ENCODE measurements at places on chromosomes 12 and 14. TPM values are rescaled to one million over a fixed set of nuclear protein-coding genes. Genes with fewer than 3 reads are reported as not detected.

REP15 gene
- not detected for total RNA-seq

ATF7 gene
- 19.3 TPM for total RNA-seq

AMHR2 gene
- not detected for total RNA-seq

CTSG gene
- not detected for total RNA-seq

DNAAF2 gene
- total RNA-seq: 9.9 TPM

GPX2 gene
- not detected for total RNA-seq

SLC7A7 gene
- 0.10 TPM for total RNA-seq

TMEM117 gene
- total RNA-seq: 1.7 TPM

RAB15 gene
- total RNA-seq: 4.8 TPM

CLEC2D gene
- 191 TPM for total RNA-seq

RNASE7 gene
- total RNA-seq: not detected

SLC2A14 gene
- total RNA-seq: 8.0 TPM

PRKAB1 gene
- total RNA-seq: 27.3 TPM

- no peak for DNase-seq
Observed at GRCh38 chr12:48191096-48191495, 7.7 kb downstream of the CCDC184 start.

DNA sequence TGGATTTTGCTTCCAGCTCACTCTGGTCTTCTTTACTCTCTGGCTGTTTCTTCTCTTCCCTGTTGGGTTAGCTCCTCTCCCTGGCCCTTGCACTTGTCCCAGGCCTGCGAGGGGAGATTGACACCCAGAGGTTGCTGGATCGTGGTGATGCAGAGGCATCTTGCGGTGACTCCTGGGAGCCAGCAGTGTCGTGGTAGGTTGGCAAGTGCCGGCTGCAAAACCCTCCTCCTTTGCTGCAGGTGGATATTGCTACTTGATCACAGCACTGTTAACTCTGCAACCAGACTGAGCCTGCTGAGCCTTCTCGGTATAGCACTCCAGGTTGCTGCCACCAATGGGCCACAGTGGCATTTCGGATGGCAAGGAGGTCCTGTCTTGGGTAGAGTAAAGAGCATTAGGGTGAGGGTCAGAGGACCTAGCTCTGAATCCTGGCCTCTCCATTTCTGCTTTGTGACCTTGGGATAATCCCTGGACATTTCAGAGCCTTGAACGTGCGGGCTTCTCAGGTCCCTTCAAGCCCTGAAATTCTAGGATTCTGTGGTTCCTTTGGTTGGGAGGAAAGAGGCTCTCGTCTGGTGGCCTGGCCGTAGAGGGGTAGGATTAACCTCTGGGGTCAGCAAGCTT lies 87.4 kb downstream of the TSPAN9 start:
- no peak for DNase-seq

DNA sequence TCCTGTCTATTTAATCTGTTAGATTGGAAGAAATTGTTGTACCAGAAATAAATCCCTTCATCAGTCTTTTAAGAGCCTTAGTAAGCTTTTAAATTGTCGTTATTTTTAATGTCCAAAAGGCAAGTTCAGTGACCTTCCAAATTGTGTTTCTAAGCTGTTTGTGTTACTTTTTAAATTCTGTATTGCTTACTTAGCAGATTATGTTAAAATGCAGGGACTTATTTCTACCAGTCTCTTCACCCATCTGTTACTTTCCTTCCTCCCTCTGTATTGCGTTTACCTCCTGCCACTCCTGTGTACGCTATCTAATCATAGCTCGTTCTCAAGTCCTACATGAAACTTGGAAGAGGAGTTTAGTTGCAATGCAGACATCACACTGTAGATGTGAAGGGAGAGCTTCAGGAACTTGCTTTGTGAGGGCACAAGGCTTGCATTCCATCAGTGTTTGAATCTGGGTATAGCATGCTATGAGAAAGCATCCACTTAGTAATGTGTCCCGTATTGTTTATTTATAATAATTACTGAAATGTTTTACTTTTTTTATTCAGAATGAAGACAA lies 406.5 kb upstream of the RGS6 start:
- no peak for DNase-seq

- DNase-seq: peak; percentile 53
Observed at GRCh38 chr14:100547633-100548294, 39.5 kb downstream of the BEGAIN start.

- DNase-seq: no peak
Observed at GRCh38 chr12:563787-564298, 99.4 kb downstream of the NINJ2 start.

DNA sequence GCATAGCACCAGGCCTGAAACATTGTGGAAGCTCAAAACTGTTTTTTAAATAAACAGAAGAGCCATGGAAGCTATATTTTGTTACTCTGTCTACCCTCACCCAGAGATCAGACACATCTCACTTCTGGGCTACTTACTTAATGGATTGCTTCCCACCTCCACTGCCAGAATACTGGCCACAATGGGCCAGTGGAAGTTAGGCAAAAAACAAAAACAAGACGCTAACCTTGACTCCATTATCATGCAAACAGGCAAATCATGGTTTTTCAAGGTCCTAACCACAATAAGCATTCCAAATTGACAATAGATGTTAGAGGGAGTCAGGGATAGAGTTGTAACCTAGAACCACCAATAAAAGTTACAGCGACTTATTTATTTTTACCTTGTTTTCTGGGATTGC lies 52.7 kb upstream of the PTCSC3 start:
- no peak for DNase-seq

GRCh38 chr12:57519796-57520052 lies 590 bp downstream of the DDIT3 start:
- DNase-seq: no peak

GRCh38 chr12:46160981-46161690 lies 107.7 kb downstream of the SLC38A1 start:
- DNase-seq: no peak

DNA sequence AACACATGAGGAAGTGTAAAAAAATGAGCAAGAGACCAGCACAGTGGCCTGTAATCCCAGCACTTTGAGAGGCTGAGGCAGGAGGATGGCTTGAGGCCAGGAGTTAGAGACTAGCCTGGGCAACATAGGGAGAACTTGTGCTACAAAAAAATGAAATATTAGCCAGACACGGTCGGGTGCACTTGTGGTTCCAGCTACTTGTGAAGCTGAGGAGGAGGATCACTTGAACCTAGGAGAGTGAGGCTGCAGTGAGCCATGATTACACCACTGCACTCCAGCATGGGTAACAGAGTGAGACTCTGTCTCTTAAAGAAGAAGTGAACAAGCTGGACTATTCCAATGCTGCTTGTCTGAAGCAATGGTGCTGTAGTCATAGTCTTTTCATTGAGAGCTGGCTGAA lies 36.3 kb upstream of the MAP3K9 start:
- DNase-seq: no peak

DNA sequence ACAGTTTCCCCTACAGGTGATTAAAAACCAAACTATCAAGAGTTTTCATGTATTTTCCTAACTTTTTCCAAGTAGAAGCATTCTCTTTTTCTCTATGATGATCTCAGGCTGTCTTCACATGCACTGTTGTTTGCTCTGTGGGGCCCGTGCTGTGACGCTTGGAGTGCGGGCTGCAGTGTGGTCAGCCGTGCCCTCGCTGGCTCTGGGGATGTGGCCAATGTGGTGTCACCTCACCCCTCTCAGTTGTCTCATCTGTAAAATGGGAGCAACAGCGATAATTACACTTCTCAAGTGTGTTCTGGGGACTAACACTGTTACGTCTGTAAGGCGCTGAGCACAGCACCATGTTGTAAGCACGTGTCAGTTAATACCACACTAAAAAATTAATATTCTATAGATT lies 28.6 kb downstream of the DDX51 start:
- DNase-seq: no peak

GRCh38 chr12:57610554-57611107 lies 604 bp upstream of the ARHGEF25 start:
- DNase-seq: no peak

DNA sequence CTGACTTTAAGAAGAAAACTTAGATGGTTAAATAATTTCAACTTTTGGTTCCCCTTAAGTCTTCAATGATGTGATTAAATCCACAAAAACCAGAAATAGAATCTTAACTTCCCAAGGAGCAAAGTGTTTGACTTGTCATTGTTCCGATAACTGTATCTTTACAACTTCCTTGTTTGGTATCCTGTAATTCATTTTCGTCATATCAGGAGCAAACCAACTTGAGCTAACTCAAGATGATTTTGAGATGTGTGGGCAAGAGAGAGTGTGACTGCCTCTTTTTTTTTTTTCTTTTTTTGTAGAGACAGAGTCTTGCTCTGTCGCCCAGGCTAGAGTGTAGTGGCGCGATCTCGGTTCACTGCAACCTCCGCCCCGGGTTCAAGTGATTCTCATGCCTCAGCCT lies 25.3 kb downstream of the DRAM1 start:
- no peak for DNase-seq

DNA sequence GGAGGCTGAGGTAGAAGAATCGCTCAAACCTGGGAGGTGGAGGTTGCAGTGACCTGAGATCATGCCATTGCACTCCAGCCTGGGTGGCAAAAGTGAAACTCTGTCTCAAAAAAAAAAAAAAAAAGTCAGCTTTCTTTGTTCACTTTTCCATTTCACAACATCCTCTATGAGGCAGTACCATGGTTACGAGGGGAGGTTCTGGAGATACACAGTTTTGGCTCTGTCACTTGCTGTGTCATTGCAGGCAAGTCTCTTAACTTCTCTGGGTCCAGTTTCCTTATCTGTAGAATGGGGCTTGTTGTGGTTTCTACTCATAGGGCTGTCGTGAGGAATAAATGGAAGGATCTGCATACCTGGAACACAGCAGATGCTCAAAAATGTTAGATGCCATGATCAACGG lies 75.6 kb upstream of the SLC24A4 start:
- DNase-seq: no peak

- peak; percentile 40 for DNase-seq
Observed at GRCh38 chr12:26614011-26614616, 218.9 kb downstream of the ITPR2 start.

- DNase-seq: no peak
Observed at GRCh38 chr14:71704210-71704609, 228.0 kb upstream of the RGS6 start.

- DNase-seq: no peak
Observed at GRCh38 chr12:129163461-129163860, 310.2 kb downstream of the GLT1D1 start.

DNA sequence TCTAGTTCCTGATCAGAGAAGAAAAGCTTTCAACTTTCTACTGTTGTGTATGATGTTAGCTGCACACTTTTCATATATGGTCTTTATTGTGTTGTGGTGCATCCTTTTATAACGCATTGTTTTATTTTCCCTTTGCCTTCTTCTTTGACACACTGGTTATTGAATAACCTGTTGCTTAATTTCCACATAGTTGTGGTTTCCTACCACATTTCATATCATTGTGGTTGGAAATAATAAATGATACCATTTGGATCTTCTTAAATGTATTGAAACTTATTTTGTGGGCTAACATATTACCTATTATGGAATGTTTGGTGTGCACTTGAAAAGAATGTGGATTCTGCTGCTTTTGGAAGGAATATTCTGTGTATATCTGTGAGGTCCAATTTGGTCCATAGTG lies 64.9 kb downstream of the GPHN start:
- no peak for DNase-seq

DNA sequence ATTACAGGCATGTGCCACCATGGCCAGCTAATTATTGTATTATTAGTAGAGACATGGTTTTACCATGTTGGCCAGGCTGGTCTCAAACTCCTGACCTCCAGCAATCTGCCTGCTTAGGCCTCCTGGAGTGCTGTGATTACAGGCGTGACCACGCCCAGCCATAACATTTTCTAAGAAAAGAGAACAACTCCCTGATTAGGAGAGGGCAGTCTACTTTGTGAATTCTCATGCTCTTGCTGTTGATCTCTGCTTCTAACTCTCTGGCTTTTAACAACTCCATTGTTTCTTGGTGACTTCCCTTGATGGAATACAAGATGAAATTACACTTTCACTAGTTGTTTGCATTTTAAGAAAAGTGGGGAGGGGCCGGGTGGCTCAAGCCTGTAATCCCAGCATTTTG lies 33.6 kb downstream of the SSH1 start:
- DNase-seq: no peak

- no peak for DNase-seq
Observed at GRCh38 chr14:38226366-38226765, 18.7 kb downstream of the SSTR1 start.

DNA sequence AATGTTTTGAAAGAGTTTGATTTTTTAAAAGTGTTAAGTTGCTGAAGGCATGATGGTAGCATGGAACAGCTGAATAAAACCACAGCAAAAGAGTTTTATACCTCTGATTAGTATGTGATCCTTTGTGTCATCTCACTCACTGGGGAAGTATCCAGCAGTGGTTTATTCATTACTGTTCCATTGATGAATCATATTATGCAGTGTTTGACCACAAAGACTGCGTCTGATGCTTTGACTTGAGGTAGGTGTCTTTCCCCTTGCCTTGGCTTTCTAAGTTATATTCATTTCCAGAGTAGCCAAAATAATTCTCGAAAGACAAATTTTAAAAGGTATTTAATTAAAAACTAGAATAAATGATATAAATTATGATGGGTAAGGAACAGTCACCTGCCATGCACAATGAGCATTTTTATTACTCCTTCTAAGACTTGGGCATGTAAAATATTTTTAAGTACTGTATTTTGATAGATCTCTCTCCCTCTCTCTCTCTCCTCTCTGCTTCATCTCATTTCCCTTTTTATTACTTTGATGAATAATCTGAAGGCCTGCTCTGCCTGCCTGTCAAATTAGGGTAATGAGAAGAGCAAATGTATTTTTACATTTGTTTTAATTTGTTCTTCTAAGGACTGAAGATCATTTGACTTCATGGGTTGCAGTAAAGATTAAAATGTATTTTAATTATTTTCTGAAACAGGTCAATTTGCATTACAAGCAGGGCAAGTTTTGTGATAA lies 164.9 kb downstream of the NAV3 start:
- no peak for DNase-seq

GRCh38 chr14:59189091-59189785 lies 771 bp downstream of the DAAM1 start:
- DNase-seq: peak; percentile 57

GRCh38 chr12:11814374-11814773 lies 164.9 kb downstream of the ETV6 start:
- peak; percentile 67 for DNase-seq

- DNase-seq: no peak
Observed at GRCh38 chr14:103134919-103135318, 11.7 kb downstream of the TNFAIP2 start.

GRCh38 chr14:98182393-98183055 lies 1089.5 kb downstream of the BCL11B start:
- peak; percentile 82 for DNase-seq

- no peak for DNase-seq
Observed at GRCh38 chr12:29333178-29333577, 47.8 kb downstream of the ERGIC2 start.

DNA sequence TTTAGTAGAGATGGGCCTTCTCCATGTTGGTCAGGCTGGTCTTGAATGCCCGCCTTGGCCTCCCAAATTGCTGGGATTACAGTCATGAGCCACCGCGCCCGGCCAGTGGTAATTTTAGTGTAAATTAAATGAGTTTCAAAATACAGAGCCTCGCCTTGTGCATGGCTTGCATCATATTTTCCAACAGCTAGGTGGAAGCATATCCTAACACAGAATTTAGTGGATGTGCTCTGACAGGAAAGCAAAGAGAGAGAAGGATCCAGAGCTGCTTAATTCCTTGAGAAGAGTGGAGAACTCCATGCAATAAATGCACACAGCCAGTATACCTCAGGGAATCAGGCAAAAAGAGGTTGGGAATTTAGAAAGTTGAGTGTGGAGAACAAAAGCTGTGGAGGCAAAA lies 2.5 kb downstream of the OR6C2 start:
- no peak for DNase-seq

- no peak for DNase-seq
Observed at GRCh38 chr12:5624486-5625272, 192.8 kb downstream of the NTF3 start.

- DNase-seq: no peak
Observed at GRCh38 chr14:100767003-100767787, 40.5 kb downstream of the DLK1 start.

Measured in activated CD4-positive, alpha-beta memory T cell treated with anti-CD3 and anti-CD28 coated beads for 36 hours (primary cell).